ENCODE measurements at places on chromosomes 4 and X. TPM values are rescaled to one million over a fixed set of nuclear protein-coding genes. Genes with fewer than 3 reads are reported as not detected.

- DNase-seq, result no peak
Measured at GRCh38 chr4:158161551-158162354, 11.1 kb downstream of the GASK1B start.

GRCh38 chr4:74339501-74339900 is 25.4 kb upstream of the EREG start:
- no peak for DNase-seq

DNA sequence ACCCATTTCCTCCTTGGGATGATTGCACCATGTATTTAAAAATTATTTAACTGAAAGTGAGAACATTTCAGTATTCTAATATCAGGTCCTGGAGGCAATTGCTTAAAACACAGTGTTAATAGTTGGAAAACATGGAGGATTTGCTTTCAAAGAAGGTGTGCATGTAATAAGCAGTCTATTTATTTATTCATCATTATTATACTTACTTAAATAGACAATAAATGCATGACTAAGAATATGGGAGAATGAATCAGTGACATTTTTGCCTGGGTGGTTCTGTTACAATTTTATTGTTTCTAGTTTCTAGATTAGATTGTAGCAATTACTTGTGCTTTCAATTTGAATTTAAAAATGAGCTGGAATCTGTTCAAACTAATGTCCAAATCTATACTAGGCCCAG is 145.5 kb downstream of the AREG start:
- DNase-seq, result no peak

ANXA3 gene
- 50.7 TPM for total RNA-seq

CFAP299 gene
- total RNA-seq, result not detected

- DNase-seq, result peak; percentile 84
Measured at GRCh38 chr4:83484500-83485461, at the start of gene ABRAXAS1. TSS of gene ABRAXAS1 (minus strand) at chr4:83485100. CDS start at chr4:83485072, 28 bp downstream.

DNA sequence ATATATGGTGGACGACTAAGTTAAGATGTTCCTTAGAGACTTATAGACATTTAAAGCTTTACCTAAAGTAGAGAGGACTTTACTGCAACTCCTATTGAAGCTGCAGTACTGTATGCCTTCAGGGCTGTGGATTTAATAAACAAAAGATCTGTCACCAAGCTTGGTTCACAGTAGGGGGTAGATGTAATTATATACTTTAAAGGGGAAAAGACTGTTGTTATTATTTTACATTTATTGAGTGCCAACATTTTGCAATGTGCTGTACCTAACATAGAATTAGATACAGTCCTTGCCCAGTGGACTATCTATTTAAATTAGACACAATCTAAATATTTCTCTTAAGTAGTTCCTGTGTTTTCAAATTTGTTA is 67.2 kb downstream of the SLIT2 start:
- no peak for DNase-seq

- DNase-seq, result no peak
Measured at GRCh38 chr4:129415004-129415403, 319.1 kb downstream of the C4orf33 start.

GRCh38 chr4:41514169-41514568 is 23.8 kb upstream of the LIMCH1 start:
- DNase-seq, result no peak

CCDC149 gene
- total RNA-seq, result 11.4 TPM

- no peak for DNase-seq
Measured at GRCh38 chr4:155789391-155789790, 30.6 kb downstream of the GUCY1B1 start.

- no peak for DNase-seq
Measured at GRCh38 chr4:126591583-126591982, 1041.2 kb upstream of the INTU start.

GRCh38 chrX:68983004-68983857 is 154.4 kb downstream of the EFNB1 start:
- no peak for DNase-seq

CRMP1 gene
- total RNA-seq, result 6.0 TPM

KANTR gene
- total RNA-seq, result 15.1 TPM

All from skin of body (tissue), 3 donors.